Substantia nigra (tissue), 51 donors: ENCODE measurements at places on chromosomes 2 and 18.
A peak's percentile ranks its signal among the peaks of the same experiment; 100 is the strongest.

DNA sequence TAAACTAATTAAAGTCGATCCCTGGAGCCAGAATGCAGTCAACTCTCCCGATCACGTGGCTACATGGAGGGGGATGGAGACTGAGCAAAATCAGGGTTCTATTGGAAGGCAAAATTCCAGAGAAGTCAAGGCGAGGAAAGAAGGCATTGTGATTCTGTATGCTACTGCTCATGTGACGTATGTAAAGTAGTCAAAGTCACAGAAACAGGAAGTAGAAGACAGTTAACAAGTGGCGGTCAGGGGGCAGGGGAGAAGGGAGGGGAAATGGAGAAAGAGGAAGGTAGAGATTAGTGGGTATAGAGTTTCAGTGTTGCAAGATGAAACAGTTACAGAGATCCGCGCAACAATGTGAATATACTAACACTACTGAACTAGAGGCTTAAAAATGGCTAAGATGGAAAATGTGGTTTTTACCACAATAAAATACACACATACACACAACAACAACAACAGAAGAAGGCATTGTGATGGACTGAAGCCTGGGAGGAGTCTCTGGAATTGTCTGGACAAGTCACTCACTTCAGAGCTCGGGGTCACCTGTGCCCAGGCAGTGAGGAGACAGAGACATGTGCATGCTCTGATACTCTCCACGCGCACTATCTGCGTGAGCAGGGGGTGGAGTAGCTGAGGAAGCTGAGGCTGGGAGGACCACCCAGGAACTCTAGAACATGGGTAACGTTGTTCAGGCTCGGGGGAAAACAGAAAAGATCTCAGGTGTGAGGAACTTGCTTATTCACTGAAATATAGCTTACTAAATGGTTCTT, 89.9 kb upstream of the CDCA7 start:
- DNase-seq = peak; percentile 3

DNA sequence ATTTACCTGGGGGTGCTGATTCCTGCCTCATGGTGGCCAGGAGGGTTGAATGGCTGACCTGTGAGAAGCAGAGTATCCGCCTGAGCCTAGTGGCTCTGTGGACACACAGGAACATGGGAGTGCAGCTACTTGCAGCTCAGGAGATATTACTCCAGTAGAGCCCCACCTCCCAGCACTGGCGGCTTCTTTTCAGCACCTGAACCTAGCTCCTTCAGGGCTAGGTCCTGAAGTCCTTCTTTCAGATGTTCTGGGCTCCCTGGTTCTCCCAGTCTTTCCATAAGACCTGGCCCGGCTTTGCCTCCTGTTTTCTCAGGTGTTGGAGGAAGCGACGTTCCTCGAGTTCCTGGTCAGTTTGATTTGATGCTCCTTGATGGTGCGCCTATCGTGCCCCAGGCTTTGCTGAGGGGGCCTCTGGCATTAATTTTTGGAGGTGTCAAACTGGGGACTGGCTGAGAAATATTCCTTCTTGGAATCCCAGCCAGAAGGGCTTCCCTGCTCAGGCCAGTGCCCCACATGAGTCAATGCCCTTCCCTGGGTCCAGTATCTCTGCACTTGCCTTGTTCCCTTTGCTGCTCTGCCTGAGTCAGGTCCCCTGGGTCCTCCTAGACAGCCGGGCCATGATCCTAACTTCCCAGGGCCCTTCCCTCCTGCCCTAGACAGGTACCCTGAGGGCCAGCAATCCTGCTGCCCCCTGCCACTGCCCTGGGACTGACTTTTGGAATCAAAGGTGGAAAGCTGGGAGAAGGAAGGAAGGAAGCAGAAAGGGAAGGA, 110.7 kb upstream of the HAAO start:
- DNase-seq = no peak

DNA sequence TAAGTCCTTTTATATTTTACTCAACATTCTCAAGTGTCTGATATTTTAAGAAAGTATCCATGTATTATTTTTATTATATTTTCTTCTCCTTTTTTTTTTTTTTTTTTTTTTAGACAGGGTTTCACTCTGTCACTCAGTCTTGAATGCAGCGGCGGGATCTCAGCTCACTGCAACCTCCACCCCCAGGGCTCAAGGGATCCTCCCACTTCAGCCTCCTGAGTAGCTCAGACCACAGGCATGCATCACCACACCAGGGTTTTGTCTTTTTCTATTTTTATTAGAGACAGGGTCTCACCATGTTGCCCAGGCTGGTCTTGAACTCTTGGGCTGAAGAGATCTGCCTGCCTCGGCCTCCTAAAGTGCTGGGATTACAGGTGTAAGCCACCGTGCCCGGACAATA, 212.1 kb downstream of the TCF4 start:
- DNase-seq = no peak

DNA sequence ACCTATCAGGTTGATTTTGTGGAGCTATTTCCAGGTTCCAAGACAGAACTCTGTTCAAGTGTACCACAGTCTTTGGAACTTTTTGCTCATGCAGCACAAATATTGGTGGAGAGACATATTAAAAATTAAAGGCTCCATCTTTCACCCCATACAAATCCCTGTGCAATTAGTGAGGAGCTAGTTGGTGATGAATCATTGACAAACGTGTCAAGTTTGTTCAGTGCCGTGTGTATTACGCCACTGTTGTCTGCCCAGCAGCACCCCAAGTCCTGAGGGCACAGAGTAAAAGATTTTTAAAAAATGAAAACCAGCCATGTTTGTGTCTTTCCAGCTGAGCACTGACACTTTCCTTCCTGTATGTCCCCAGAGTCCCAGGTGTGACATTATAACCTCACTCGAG, 9.3 kb downstream of the ATOH8 start:
- no peak for DNase-seq

DNA sequence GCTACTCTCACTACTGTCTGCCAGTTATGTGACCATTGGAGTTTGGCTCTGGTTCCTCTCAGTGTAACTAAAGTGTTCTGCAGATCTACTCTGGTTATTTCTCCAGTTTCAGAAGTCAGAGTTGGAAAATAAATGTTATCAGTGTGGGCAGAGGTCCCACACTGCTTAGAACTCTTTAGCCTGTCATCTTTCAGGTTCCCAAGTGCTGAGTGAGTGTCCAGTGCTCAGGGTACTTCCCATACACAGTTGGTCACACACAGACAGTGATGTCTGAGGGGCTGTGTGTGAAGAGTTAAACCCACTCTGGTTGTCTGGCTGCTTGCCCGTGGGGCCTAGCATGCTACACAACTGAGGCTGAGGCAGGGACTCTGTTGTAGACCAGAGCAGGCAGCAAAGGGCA, 421.8 kb upstream of the MEX3C start:
- no peak for DNase-seq

GRCh38 chr2:143936848-143937722, 582.8 kb downstream of the ZEB2 start:
- DNase-seq = no peak

- DNase-seq = no peak
Measured at GRCh38 chr2:82875858-82876257, 1583.2 kb downstream of the SUCLG1 start.

DNA sequence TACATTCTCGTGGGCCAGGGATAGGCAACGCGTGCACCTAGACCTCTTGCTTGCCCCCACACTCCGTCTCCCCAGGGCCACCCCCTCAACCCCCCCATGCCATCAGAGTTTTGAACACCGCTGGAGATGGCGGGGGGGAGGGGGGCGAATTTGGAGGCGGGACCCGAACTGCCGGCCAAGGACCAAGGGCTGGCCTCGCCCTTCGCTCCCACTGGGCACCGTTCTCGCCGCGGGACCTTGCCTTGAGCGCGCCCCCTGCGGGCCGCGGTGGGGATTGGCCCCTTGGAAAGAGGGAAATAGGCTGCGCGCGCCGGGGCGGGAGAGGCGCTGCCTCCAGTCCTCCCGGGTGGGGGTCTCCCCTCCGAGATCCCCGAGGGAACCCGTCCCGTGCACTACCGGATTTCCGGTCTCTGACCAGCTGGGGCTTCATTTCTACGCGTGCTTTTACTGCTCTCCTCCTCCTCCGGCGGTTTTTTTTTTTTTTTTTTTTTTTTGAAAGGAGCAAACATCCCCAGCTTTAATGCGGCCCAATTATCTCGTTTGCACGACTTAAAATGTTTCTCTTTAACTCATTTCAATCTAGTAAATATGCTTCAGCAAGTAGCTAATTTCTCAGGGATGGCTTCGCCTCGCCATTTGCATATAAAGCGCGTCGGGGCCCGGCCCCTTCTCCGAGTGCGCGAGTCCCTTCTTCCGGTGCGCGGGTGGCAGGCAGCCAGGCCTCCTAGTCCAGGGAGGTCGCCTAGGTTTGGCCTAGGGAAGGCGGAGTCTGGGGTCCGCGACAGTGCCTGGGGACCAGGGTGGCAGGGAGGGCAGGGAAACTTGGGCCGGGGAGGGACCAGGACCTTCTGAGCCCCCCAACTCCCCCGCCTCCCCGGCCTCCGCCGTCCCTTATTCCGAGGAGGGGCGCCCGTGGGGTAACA, 10.0 kb upstream of the GBX2 start:
- no peak for DNase-seq

DNA sequence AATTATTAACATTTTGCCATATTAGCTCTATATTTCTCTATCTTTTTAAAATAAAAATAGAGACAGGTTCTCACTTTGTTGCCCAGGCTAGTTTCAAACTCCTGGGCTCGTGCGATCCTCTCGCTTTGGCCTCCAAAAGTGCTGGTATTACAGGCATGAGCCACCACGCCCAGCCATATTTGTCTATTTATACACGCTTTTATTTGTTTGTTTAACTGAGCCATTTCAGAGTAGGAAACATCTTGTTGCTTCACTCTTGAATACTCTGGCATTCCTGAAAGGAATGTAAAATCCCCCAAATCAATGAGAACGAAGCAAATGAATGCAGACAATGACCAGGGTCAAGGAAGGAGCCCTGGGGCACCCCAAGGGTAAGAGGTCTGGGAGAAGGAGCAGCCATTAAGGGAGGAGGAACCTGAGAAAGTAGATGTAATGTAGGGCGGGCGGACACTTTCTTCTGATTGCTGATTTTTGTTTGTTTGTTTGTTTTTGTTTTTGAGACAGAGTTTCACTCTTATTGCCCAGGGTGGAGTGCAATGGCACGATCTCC, 31.7 kb upstream of the RAB1A start:
- no peak for DNase-seq

- DNase-seq = no peak
Measured at GRCh38 chr2:207925601-207926000, 99.7 kb downstream of the PLEKHM3 start.

- DNase-seq = no peak
Measured at GRCh38 chr2:241902357-241902991, 32.9 kb downstream of the RTP5 start.

DNA sequence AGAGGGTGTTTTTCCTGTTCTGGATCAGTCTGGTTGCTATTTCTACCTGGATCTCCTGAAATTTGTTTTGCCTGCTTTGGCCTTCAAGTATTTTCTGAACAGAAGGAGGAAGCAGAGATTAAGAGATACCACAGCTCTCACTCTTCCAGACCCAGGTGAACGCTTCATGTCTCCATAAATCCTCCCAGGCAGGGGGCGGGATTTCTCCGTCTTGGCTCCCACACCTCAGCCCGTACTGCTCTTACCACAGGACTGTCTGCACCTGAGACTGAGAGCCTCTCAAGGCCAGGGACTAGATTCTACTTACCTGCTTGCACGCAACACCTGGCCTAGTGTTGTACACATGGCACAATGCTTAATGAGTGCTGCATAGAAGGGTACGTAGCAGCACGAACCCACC, 59.9 kb upstream of the LRPPRC start:
- no peak for DNase-seq

- no peak for DNase-seq
Measured at GRCh38 chr2:25339791-25340180, 1.9 kb downstream of the DNMT3A start.

GRCh38 chr2:127415593-127416505, 2.4 kb upstream of the PROC start:
- peak; percentile 21 for DNase-seq

GRCh38 chr2:237581751-237582746, 8.5 kb downstream of the RAB17 start:
- DNase-seq = peak; percentile 62

DNA sequence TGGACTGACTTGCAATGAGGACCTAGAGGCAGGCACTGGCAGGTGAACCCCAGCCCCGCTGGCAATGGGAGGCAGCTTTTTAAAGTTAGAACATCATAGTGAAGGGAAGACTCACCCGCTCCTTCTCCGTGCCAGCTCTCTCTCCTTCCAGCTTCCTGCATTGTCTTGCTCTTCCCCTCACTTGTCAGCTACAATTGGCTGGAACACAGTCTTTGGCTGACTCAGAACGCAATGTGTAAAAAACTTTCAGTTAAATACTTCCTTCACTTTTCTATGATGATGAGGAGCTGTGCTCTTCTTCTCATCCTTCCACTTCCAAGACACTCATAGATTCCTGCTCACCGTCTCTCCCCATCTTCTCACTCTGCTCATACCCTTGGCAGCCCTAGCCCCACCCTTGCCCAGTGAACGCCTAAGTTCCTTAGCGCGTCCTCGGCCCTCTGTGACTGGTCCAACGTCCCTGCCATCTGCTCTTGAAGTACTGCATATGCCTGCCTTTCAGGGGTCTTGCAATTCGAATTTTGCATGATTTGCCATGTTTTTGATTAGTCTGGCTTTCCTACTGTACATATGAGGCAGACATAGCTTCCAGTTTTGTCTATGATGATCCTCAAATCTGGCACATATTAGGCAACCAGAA, 118.0 kb upstream of the TMEM200C start:
- no peak for DNase-seq

- DNase-seq = no peak
Measured at GRCh38 chr2:68822207-68822872, 48.9 kb downstream of the BMP10 start.

GRCh38 chr2:120878970-120879369, 143.3 kb downstream of the GLI2 start:
- no peak for DNase-seq

DNA sequence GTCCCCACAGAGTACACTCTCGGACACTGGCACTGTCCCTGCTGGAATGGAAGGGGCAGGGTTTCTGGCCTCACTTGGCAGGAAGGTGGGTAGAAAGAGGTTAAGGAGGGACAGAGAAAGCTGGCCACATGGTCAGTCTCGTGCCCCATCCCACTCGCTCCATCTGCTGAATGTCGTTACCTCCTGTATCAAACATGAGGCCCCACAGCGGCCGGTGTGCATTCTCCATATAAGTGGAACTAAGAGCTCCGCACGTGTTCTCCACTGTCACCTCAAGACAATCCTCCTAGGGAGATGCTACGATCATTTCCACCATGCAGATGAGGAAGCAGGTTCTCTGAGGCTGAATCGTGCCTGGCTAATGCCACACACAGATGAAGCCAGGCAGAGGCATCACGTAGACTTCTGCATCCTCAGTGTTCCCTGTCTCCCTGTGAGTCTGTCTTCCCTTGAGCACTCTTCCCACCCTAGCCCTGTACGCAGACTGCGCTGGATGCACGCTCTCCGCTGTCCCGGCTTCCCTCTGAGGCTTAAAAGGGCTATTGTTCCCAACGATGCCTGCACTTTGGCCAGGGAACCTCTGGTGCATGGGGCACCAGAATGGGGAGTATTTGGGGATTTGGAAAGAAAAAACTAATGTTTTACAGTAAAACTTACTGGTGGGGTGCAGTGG, 35.1 kb downstream of the MAL start:
- DNase-seq = peak; percentile 36

DNA sequence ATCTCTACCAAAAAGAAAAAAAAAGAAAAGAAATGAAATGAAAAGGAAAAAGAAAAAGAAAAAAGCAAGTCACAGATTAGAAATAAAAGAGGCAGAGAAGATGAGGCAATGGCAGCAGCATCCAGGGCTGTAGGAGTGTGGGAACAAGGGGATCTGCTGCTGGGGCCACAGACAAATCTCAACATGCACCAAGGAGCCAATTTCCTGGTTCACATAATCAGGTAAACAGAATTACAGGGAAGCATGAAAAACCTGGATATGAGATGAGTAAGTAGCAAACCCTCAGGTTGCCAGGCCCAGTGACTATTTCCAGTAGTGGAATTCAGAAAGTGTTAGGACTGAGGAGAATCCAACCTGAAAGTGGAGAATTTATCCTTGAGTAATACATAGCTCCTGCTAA, 77.4 kb upstream of the ARHGAP28 start:
- DNase-seq = no peak
